Activated CD4-positive, alpha-beta T cell treated with anti-CD3 and anti-CD28 coated beads, Interleukin-2, amount 50 U/mL, for 24 hours (primary cell): ENCODE measurements at places on chromosomes 1 and 21.

DNA sequence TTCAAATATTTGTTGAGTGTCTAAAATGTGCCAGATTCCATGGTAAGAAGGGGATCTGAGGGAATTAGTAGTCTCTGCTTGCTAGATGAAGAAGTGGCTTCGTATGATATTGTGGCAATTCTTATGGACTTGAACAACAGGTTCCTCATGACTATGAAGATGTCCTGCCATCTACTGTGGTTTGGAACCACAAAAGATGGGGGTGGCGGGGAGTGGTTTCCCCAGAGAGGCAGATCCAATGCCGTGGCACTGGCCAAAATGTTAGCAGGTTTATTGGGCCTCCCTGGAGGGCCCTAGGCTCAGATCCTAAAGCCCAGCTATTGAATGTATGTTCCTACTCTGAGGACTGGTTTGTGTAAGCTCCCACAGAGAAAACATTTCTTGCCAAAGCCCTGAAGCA lies 120.8 kb downstream of the RGS2 start:
- no peak for DNase-seq

DNA sequence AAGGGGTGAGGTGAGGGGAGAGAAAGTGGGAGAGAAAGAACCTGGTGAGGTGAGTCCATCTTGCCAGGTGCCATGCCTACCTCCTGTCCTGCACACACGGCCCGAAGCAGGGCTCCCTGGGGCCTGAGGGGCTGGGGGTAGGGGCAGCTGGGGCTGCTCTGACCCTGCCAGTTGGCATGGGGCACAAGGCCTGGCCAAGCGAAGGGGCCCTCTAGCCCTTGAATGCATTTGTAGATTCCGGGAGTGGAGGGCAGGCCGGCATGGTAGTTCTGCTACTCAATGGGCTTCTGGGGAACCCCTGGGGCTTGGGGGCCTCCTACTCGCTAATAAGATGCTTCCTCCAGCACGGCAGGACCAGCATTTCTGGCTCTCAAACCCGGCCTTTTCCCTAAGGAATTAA lies 3.6 kb upstream of the PRDM16 start:
- no peak for DNase-seq

DNA sequence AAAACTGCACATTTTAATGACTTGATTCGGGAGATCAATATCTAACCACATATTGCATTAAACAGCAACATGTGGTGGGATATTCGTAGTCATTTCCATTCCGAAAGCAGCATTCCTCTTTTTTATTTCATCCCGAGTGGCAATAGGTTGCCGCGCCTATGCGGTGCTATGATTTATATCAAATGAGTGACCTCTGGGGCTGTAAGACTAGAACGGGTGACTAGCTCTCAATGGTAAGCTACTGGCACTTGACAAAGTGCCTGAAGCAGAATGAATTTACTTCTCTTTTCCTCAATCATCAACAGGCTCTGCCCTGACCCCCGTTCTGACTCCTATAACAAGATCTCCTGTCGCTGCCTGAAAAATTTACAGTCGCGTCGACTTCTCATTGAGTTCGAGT lies 162.3 kb downstream of the ZNF281 start:
- no peak for DNase-seq

DNA sequence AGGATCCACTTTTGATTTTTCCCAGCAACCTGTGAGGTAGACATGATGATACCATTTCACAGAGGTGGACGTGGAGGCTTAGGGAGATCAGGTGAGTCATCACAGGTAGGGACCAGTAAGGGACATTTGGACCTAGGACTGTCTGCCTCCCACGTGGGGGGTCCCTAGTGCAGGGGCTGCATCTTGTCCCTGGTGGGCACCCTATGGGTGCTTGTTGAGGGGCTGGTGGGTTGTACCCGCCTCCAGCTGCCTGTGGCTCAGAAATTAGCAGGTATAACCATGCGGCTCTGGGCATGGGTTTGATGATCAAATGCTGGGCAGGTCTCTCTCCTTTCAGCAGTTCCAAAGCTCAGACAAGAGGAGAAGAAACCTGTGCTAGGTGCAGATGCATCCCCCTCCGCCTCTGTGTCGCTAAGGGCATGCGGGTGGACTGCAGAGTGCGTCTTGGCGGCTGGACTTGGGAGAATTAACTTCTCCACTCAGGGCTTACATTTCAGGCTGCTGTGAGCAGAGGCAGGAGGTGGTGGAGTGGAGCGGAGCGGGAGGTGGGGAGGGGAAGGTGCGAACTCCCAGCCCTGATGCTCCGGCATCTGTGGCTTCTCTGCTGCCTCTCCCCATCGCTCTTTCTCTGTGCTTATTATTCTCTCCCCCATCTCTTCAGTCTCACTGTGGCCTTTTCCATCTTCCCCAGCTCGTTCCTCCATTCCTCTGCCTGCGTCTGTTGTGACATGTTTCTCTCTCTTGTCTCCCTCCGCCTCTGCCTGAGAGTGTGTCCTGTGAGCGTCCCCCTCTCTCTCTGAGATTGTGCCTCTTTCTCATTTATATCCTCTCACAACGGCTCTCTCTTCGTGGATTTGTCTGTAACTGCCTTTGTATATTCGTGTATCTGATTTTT lies 146.8 kb downstream of the PTPRU start:
- DNase-seq = no peak

- DNase-seq = no peak
These were observed 634.4 kb downstream of the MATN1 start for GRCh38 chr1:30089024-30089430.

DNA sequence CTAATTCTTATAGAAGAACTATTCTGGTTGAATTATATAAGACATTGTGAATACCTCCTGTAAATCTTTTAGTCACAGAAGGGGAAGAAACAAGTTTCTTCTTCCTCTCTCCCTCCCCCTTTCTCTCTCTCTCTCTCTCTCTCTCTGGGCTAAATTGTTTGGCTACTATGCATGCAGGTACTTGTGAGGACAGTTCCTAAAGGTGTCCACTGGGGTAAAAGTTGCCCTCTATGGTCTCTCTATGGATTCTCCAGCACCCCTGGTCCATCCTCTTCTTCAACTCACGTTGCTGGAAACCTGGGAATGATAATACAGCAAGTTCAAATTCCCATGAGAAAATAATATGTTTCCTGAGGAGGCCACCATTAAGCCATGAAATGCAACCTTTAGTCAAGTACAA lies 5.8 kb downstream of the OR6K3 start:
- DNase-seq = no peak

- no peak for DNase-seq
These were observed 660.7 kb downstream of the PTPRU start for GRCh38 chr1:29896791-29897714.

GRCh38 chr1:201264554-201264953 lies 18.8 kb upstream of the PKP1 start:
- no peak for DNase-seq

- no peak for DNase-seq
These were observed 522 bp downstream of the RC3H1 start for GRCh38 chr1:174021591-174022079.

DNA sequence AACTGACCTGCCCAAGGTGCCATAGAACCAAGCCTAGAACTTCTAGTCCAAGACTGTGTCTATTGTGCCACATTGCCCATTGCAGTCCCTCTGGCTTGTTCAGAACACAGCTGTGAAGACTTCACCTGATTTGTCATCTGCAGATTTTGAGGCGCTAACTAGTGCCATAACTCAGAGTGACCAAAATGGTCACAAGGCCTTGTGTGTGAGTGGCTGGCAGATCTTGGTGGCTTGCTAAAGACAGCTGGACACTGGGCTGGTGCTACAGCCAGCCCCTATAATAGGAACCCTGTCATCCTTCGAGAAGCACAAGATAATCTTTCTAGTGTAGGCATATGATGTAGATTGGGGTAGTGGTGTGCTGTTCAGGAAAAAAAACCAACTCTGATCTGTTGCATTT lies 63.7 kb upstream of the IFNLR1 start:
- no peak for DNase-seq
